Left colon (tissue), 2 donors: ENCODE measurements at places on chromosomes 12 and 14. TPM values are rescaled to one million over a fixed set of nuclear protein-coding genes. Genes with fewer than 3 reads are reported as not detected.

DNA sequence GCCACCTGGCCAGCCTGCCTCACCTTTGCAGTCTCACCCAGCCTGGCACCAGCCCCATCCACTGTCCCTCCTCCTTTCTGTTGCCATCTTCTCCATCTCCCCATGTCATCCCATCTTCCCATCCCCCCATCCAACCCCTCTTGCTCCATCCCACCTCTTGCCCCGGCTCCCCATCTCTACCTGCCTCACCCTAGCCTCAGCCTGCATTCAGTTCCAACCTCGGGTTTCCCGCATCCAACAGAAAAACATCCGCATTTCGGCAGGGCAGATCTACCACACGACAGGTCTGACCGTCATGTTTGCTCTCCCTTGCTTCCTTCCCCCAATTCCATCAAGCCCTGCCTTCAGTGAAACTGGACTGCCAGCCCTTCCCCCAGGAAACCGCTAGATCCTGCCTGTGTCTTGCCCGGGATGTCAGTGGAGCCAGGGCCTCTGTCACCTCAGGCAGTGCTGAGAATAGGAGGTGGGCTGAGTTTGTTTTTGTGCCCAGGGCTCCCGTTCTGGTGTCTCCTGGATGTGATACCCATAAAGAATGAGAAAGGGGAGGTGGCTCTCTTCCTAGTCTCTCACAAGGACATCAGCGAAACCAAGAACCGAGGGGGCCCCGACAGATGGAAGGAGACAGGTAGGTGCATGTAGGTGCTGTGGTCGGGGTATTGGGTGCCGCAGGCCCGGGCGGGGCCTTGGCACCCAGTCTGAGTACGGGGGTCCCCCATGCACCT lies 2.5 kb downstream of the KCNH3 start:
- DNase-seq: no peak

DNA sequence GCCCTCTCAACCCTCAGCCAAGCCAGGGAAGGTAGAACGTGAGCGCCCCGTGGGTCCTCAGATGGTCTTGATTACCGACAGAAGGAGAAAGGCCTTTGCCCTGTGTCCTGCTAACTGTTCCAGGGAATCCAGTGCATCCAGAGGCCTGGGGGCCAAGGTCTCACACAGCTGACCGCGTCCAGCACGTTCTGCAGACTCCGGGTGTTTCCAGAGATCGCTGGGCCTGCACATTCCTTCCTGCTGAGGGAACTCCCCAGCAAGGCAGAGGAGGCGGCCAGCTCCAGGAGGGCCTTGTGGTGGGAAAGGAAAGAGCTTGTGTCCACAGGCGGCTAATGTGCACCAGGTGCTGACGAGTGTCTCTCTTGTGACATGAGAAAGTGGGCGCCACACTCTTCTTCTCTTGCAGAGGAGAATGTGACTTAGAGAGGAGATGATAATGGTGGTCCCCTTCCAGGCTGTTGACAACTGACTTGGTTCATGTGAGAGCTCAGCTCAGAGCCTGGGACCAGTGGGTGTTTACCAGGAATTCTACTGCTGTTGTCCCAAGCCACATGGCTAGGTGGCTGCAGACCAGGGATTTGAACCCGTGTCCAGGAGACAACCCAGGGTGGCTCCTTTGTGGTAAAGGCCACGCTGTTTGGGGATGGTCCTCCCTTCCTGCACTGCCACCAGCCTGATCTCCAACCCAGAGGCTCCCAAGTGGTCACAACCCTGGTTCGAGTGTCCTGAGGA lies 46.8 kb upstream of the DLK1 start:
- DNase-seq: peak; percentile 22

GRCh38 chr12:124804011-124804621 lies 59.5 kb downstream of the SCARB1 start:
- no peak for DNase-seq

C3AR1 gene
- 7.4 TPM for total RNA-seq

DNA sequence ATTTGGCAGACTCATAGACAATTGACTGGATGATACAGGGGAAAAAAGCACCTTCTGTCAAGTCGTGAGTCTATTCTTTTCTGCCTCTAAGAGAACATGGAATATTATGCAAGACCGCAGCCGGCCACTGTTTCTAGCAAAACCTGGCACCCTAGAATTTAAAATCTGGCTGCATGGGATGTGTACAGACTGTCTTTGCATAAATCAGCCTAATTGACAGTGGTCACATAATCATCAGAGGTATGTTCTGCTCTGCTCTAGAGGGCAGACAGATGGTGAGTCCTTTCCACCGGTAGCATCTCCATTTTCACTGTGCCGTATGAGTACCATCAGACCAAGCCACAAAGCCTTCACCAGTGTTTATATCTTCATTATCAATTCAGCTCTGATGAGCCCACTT lies 80.6 kb downstream of the KCNK10 start:
- DNase-seq: no peak

- DNase-seq: peak; percentile 59
Observed at GRCh38 chr12:52020539-52021336, 14.0 kb downstream of the TAMALIN start.

GRCh38 chr14:104302794-104303405 lies 164.5 kb downstream of the KIF26A start:
- DNase-seq: no peak

GRCh38 chr14:20690848-20691640 lies 2.5 kb downstream of the ANG start:
- no peak for DNase-seq

USP44 gene
- total RNA-seq: 0.39 TPM
